NCI-H748 treated with DMSO at 0.1 percent for 48 hours (cell line): ENCODE measurements at places on chromosomes 2 and 18.

DNA sequence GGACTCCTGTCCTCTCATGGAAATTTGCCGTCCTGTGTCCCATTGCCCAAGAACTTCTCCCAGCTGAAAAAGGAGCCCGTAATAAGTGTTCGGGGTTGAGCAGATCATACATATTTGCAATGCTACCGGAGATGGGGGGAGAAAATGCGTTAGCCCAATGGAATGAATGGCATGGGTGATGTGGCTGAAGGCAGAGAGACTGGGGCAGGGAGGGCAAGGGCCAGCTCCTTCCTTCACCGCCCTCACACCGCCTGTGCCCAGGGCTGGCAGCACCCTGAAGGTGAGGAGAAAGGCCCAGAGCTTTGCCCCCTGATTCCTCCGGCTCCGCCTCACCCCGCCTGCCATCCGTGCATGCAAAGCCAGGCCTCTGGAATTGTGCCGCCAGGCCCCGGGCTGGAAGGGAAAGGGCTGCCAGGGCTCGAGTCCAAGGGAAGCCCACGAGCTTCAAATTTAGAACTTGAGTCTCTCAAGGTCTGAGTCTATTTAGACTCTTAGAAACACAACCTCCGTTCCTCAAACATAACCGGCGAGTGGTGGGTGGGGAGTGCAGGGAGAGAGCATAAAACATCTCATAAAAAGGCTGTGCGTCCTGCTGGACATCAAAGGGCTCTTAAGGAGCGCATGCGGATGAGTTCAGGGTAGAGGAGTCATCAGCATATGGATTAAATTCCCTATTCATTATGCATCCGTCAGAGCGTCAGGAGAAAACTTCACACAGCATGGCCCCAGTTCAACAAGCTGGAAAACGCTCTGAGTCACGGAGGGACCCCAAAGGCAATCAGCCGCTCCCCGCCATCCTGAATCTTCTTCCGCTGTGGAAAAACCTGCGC, 121.7 kb upstream of the GLI2 start:
- no peak for DNase-seq

GRCh38 chr2:95292623-95293260, 4.4 kb upstream of the KCNIP3 start:
- DNase-seq, result no peak

DNA sequence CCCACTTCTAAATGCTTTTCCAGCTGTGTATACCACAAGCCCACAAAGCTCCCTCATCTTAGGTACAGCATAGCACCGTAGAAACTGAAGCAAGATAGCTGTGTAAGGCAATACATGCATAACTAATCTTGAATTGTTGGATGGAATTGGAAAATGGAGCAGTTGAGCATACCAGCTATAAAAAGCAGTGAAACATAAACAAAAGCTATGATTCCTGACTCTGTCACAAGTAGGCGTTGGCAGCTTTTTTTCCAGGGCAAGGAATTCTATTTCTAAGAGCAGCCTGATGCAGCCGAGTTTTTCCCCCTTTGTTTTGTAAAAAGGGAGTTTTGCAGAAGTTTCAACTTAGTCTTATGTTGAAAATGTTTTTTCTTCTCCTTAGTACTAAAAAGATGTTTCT, 32.4 kb downstream of the MOGAT1 start:
- no peak for DNase-seq

DNA sequence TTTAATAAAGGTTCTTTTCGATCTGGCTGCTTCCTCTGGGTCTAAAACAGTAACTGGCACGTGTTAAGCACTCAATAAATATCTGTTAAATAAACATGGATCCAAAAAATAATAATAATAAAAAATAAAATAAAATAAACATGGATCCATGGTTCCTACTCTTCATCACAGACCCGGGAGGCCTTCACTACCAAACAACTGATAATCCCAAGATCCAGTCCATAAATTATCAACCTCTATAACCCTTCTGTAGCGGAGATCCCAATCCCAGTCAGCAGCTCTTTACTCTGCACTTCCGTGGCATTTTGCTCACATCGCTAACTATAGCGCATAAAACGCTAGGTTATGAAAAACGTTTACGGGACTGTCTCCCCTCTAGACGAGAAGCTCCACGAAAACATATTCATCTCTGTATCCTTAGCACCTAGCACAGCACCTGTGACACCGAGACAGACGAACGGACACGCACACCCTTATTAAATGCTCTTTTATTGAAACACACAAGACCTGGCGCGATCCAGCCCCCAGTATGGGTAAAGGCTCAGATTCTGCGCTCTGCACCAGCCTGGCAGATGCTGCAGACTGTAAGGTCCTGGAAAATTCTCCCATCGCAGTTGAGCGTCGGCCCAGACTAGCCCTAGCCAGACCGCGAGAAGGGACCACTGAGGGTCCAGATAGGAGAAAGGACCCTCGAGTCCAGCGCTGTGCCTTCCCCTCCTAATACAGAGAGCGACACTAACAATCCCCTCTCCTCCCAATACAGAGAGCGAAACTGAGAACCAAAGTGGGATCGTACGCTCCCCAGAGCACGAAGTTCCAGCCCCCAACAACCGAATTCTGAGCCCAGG, 770 bp downstream of the NBAS start:
- DNase-seq, result peak; percentile 36

GRCh38 chr2:182043021-182043420, 57.4 kb downstream of the PPP1R1C start:
- DNase-seq, result no peak

DNA sequence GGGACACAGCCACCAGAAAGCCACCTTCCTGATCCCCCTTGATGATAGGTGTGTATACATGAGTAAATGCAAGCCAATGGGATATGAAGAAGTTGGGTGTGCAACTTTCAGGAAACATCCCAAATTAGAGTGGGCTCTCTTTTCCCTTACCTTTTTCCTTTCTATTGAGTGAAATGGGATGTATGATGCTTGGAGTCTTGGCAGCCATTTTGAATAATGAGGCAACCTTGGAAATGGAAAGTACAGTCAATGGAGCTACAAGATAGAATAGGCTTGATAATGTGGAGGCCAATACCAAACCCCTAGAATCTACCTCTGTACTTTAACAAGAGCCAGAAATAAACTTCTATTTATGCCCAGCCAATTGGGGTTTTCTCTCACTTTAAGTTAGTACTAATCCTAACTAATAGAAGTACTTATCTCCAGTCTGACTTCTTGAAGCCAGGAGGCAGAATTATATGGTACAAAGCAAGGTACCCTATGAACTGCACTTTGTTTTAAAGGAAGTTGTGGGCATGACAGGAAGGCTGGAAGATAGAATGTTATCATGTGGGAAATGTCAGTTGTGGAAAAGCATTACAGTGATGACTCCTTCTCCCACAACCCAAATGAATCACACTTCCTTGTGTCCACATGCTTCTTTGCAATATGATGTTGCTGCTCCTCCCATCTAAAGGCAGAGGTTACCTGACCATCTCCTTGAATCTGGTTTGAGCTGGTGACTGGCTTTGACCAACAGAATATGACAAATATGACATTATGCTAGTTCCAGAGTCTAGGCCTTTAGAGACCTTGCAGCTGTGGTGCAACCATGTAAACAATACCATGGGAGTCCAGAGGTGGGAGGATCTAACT, 12.9 kb upstream of the NABP1 start:
- DNase-seq, result no peak

- DNase-seq, result no peak
Observed at GRCh38 chr2:175677880-175678279, 324.2 kb downstream of the LNPK start.

- DNase-seq, result no peak
Observed at GRCh38 chr2:237181844-237182243, 96.2 kb downstream of the COPS8 start.

GRCh38 chr2:78676921-78677696, 348.4 kb upstream of the REG3G start:
- no peak for DNase-seq

DNA sequence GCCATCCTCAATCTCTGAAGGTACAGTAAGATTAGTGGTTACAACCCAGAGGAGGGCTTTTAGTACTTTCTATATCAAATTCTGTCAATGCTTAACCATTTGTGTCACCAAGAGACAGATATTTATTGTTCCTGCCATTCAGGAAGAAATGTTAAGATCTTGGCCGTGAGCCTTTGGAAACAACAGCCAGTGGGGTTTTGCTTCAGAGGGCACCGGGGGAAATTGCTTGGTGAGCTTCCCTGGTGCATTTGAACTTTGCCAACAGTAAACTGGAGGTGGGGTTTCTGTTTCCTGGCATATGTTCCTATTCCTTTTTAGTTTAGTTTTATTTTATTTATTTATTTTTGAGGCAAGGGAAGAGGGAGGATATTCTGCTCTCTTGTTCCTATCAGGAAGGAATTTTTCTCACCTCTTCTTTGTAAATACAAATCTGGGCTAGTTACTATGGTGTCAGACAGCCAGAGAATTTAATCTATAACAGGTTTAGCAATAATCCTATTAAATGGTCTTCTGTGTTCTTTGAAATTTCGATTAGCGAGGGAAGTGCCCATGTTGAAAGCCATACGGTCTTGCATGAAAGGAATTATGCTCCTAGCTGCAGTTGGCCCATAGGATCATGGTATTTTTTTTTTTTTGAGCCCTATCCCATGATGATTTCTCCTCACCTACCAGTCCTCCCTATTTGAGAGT, 95.7 kb downstream of the MAIP1 start:
- no peak for DNase-seq

GRCh38 chr2:233495503-233496496, 70.8 kb downstream of the USP40 start:
- no peak for DNase-seq

GRCh38 chr2:42878581-42878980, 86.2 kb upstream of the HAAO start:
- no peak for DNase-seq

DNA sequence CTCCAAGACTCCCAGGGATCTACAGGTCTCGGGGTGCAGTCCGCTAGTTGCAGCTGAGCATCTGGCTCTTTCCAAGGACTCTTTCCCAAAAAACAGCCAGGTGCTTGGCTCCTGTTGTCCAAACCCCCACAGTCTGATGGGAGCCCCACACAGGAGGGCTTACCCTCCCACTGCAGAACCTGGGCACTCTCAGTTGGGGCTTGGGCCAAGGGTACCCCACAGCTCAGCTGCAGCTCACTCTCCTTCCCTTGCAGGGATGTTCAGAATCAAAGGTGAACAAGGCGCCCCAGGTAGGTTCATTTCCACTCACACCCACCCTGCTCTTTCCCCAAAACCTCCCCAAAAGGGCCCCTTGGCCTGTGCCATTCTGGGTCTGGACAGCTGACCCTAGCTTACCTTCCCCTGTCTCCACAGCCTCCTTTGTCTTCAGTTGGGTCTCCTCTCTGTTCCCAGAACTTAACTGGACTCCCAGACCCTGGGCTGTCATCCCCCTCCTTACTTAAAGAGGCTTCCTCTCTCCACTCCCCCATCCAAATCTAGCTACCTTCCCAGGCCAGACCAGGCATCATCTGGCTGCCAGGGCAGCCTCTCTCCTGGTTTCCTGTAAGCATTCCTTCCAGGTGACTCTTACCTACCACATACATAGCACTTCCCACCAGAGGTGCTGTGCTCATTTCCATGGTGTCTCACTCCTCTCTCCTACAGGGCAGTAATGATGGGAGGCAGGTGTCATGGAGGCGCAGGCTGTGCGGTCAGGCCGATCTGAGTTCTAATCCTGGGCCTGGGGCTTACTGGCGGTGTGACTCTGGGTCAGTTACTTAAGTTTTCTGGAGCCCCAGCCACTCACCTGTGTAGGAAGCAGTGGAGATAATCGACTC, 29.5 kb downstream of the MARCO start:
- DNase-seq, result no peak

GRCh38 chr2:177239932-177240630, 24.4 kb downstream of the NFE2L2 start:
- DNase-seq, result peak; percentile 34

DNA sequence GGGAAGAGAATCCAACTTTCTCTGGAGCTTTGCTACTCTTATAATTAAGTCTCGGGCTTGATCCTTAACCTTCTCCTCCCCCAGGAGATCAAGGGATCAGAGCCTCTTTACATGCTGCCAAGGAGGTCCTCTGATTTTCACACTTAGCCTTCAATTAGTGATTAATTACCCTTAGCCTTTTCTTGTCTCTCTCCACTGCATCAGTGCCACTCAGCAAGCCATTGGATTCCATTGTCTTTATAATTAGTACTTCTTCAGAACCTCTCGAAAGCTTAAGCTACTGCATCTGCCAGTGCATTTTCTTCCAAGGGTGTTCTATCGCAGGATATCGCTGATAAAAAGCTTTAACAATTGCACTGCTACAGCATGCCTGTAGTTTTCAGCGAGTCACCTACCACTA, 477.0 kb upstream of the MEIS1 start:
- no peak for DNase-seq
